ENCODE measurements at places on chromosomes 5 and 9.

GRCh38 chr5:37792975-37793631 lies 46.7 kb downstream of the GDNF start:
- no peak for DNase-seq

- no peak for DNase-seq
Measured at GRCh38 chr5:117657541-117657940, 1082.9 kb upstream of the SEMA6A start.

- DNase-seq, result no peak
Measured at GRCh38 chr5:148928141-148928540, 101.7 kb downstream of the ADRB2 start.

- no peak for DNase-seq
Measured at GRCh38 chr5:75168026-75168735, 68.5 kb downstream of the ANKRD31 start.

DNA sequence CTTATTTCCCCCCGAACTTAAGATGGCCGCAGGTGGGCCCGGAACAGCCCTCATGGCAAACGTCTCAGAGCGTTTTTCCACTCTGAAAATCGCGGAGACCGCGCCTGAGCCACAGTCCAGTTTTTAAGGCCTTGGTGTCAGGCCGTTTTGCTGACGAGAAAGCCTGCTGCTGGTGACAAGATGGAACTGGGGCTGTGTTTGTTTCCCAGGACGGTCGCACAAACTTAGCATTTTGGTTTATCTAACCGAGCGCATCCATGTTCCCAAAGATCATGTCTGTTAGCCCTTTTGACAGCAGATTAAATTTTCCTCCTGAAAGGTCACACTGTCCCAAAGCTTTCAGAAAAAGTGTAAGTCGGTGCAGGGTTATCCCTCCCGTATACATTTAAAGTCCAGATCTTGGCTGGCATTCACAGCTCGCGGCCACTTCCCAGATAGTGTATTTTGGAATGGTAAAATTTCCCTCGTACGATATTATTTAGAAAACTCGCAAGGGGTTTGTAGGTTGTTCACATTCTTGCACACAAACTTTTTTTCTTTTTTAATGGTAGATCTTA lies 812 bp downstream of the SREK1 start:
- no peak for DNase-seq

DNA sequence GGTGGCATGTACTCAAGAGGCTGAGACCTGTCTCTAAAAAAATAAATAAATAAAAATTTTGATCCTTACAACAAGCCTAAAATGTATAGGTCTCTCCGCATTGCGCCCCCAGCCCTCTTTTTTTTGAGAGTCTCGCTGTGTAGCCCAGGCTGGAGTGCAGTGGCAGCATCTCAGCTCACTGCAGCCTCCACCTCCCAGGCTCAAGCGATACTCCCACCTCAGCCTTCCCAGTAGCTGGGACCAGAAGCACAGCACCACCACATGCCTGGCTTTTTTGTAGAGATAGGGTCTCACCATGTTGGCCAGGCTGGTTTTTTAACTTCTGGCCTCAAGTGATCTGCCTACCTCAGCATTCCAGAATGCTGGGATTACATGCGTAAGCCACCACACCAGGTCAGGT lies 2.2 kb upstream of the GARIN3 start:
- DNase-seq, result no peak

DNA sequence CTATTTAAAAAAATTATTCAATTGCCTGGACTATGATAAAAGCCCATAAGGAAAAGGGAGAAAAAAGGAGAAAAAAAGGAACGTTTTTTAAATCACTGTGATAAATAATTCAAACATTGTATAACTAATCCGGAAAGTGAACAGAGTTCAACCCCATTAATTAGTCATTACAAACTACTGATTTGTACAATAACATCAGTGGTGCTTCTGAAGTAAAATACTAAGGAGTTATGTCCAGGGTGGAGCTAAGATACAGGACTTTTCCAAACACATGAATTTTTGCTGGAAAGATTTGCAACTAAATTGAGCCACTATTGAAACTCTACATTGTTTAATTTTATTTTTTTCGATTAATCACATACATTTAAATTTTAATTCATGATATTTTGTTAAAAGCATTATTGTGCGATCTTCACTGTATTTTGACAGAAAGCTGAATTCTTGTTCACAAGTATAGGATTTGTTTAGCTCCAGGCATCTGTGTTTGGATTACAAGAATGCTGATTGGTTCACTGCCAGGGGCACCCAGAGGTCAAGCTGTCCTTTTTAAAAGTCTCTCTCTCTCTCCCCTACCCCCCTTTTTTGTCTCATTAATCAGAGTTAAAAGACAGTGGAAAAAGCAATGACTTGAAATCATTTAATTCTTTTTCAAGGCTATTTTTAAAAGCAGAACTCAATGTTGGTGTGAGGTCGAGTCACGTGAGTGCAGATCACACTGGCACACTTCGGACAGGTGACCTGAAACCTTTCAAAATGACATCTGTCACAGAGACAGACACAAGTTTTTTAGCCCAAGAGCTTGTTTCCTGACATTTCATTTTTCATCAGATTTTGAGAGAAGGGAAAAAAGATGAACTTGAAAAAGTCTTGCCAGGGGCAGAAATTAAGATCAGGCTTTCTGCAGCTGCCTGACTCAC lies 387.3 kb downstream of the NR2F1-AS1 start:
- no peak for DNase-seq

GRCh38 chr9:130003943-130004552 lies 38.9 kb downstream of the FNBP1 start:
- no peak for DNase-seq

DNA sequence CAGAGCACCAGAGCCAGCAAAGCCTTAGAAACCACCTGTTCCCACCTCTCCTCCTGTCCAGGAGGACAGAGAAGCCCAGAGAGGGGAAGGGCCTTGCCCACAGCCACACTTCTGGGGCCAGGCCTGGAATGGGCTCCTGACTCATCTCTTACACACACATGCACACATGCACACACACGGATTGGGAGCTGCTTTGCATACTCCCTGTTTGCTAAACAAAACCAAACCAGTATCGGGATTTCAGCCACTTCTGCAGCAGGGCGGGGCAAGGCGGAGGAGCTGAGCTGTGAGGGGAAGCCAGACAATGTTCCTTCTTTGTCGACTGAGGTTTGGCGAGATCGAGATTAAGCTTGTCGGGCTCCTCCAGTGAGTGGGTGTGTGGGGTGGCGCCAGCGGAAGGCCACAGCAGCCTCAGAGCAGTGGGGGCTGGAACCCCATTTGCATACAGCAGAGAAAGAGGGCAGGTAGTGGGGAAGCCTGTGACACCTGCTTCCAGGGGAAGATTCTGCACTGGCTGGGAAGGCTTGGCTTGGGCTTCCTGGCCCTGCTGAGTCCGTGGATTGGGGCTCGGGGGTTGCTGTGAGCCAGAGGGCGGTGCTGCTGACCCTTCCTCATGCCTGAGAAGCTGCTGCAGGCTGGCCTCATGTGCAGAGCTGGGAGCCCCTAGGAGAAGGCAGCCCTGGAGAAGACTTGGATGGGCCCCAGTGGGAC lies 16.1 kb downstream of the GFI1B start:
- DNase-seq, result no peak

DNA sequence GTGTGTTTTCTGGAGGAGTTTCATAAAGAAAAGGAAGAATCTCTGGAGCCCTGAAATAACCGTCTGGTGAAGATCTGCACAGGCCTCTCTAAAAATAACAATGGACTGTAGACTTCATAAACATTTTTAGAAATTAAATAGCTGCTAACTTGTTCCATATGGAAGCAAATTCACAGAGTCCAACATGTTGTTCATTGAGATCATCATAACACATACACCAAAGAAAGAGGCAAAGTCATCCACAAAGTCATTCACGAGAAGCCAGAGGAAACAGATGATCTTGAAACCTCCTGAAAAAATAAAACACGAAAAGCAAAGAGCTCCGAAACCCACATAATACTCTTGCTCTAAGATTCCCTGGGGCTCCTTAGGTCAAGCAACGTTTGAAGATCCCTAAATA lies 347.8 kb downstream of the EFNA5 start:
- DNase-seq, result no peak

GRCh38 chr9:88915916-88916315 lies 75.4 kb upstream of the S1PR3 start:
- no peak for DNase-seq

- no peak for DNase-seq
Measured at GRCh38 chr9:94909965-94910730, 183.6 kb downstream of the AOPEP start.

DNA sequence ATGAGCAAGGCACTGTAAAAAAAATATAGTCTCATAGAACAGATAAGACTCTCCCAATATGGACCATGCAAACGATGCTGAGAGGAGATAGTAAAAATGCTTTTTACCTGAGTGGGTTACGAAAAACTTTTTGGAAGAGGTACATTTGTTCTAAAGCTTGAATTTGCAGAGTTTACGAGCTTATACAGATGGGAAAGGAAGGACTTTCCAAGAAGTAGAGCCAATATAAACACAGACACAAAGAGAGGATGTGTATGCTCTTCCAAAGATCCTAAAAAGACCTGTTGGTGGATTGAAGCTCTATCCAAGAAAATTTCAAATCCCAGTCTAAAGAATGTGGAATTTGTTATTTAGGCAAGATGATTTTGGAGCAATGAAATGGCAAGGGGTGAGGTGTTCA lies 127.1 kb upstream of the SLCO6A1 start:
- DNase-seq, result no peak

- no peak for DNase-seq
Measured at GRCh38 chr9:79742110-79742721, 170.5 kb downstream of the TLE4 start.

- DNase-seq, result no peak
Measured at GRCh38 chr5:101068298-101068697, 165.2 kb upstream of the ST8SIA4 start.

- DNase-seq, result peak; percentile 28
Measured at GRCh38 chr5:57117596-57117995, 56.3 kb upstream of the GPBP1 start.

- no peak for DNase-seq
Measured at GRCh38 chr9:89065921-89066320, 74.7 kb downstream of the S1PR3 start.

DNA sequence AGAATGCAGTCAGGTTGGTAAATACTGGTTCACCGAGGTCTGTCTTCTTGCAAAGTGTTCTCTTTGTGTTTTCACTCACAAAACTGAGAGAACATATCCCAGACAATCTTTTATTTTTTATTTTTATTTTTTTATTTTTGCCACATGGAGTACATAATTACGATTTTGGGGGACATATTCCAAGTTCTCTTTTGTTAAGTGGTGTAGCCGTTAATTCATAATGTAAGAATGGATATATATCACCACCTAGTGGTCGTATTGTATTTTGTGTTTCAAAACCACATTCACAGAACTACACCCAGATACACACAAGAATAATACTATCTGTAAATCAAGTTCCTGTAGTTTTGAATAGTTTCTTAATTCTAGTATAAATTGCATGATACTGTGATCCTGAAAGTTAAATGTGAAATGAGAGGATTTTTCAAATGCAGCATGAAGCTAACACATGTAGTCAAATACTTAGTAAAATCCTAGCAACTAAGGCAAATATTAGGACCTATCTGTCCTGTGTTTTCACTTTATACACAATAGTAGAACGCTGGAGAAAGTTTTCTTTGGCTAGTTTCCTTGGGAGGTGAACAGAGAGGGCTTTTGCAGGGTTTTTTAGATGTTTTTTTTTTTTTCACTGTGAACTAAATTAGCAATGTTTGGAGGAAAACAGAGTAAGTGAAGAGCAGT lies 92.7 kb downstream of the VCAN start:
- no peak for DNase-seq

DNA sequence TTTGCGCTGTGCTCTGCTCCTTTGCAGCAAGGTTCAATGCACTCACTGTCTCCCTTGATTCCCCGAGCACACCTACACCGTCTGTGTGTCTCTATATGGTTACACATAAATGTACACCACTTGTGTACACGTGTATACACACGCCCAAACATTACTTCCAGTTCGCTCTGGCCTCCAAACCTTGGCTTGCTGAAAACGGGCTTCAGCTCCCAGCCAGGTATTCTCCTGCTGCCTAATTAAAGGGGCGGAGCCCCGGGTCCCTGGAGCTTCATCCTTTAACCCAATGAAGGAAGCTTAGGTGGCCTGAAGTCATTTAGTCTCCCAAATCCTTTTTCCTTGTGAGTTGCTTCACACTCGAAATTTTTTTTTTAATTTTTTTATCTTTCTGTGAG lies 4.6 kb downstream of the ISL1 start:
- no peak for DNase-seq

DNA sequence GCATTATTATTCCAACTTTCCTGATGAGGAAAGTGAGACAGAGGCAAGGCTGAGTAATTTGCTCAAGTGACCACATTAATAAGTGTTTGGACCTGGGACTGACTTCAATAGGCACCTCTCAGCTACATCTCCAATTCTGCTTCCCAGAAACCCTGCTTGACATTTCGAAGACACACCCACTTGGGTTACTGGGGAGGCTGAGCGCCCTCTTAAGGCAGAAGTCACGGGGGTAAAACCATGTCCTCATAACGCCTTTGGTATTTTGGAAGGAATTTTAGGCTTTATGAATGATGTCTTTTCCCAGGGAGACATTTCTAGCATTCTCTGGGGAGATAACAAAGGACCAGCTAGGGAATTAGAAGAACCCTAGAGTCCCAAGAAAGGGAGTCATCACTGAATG lies 53.3 kb downstream of the TRPC7 start:
- DNase-seq, result no peak

DNA sequence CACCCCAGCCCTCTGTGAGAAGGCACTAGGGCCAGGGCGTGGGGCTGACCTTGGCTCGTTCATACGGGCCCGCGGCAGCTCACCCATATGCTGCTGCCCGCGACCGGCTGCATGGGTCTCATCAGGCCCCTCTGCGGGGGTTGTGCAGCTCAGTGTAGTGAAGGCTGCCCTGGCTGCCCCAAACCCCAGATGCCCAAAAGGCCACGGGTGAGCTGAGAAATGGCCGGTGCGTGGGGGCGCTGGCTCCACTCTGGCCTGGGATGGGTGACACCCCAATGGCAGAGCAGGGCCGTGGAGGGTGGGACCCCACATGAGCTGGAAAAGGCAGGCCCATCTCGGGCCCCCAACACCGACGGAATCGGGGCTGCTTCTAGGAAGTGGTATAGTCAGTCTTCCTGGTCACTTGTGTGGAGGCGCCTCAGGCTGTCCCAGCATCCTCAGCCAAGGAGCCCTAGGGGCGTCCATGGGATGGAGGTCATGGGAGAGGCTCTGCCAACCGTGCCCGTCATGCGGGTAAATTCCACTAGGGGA lies 19.4 kb upstream of the LRRC14B start:
- DNase-seq, result no peak

DNA sequence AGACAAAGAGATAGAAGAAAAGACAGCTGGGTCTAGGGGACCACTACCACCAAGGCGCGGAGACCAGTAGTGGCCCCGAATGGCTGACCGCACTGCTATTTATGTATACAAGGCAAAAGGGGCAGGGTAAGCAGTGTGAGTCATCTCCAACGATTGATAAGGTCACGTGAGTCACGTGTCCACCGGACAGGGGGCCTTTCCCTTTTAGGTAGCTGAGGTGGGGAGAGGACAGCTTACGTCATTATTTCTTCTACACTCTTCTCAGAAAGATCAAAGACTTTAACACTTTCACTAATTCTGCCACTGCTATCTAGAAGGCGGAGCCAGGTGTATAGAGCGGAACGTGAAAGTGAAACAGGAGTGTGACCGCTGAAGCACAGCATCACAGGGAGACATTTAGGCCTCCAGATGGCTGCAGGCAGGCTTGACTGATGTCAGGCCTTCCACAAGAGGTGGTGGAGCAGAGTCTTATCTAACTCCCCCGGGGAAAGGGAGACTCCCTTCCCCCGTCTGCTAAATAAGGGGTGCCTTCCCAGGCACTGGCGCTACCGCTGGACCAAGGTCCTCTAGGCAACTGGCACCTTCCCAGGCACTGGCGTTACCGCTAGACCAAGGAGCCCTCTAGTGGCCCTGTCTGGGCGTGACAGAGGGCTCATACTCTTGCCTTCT lies 6.1 kb upstream of the PRR16 start:
- peak; percentile 21 for DNase-seq

GRCh38 chr5:55850839-55851674 lies at the start of gene IL31RA:
TSS of gene IL31RA (plus strand) at chr5:55851357. CDS start at chr5:55851571, 214 bp downstream.
- no peak for DNase-seq
